ENCODE measurements at places on chromosomes 5 and 9.

DNA sequence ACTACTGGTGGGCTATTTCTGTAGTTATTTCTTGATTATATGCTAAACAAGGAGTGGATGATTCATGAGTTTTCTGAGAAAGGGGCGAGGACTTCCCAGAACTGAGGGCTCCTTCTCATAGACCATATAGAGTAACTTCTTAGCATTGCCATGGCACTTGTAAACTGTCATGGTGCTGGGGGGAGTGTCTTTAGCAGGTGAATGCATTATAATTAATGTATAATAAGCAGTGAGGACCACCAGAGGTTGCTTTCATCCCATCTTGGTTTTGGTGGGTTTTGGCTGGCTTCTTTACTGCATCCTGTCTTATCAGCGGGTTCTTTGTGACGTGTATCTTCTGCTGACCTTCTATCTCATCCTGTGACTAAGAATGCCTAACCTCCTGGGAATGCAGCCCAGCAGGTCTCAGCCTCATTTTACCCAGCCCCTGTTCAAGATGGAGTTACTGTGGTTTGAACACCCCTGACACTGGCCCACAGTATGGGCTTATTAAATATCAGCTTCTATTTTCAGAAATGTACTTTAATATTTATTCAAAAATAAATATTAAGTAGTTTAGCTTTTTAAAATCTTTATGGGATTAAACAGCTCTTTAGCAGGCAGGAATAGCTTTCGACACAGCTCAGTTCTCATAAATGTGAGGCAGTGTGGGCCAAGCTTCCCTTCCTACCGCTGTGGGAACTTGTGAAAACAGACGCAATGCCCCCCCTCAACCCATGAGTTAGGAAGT lies 44.4 kb downstream of the GALNT12 start:
- no peak for DNase-seq

DNA sequence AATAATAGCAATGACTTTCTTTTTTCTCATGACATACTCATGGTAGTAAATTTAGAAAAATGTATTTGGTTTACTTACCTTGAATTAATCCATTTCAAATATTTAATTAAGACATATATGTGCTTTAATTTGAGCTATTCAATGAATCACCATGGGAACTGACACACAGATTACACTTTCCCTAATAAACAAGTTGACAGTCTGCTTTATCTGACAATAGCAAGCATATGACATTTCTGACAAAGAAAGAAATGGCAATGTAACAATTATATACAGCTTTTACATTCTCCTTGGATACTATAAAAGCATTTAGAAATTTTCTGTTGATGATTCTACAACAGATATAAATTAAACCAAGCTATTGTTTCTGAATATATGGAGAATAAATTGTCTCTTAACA lies 382.5 kb downstream of the CYLC2 start:
- no peak for DNase-seq

- DNase-seq = peak; percentile 13
Measured at GRCh38 chr5:14778792-14779070, 92.8 kb downstream of the ANKH start.

- DNase-seq = no peak
Measured at GRCh38 chr5:151477101-151477500, 29.7 kb downstream of the SLC36A1 start.

GRCh38 chr9:94780516-94780950 lies 54.0 kb downstream of the AOPEP start:
- DNase-seq = no peak

DNA sequence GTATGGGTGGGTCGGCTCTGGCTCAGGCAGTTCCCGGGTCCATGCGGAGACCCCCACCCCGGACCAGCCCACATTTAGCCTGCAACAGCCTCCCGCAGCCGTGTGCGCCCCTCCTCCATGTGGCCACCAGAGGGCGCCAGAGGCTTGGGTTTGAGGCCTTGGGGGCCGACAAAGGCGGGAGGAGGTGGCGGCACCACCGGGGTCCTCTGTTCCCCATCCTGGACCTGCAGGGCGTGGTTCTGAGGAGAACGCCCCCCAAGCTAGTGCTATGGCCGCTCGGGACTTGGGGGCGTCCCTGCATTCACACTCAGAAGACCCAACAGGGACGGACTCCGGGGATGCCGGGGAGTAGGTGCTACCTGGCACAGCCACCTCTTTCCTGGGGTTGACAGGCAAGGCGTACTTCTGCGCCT lies 16.5 kb downstream of the ASS1 start:
- peak; percentile 96 for DNase-seq

- no peak for DNase-seq
Measured at GRCh38 chr5:124176692-124177091, 569.7 kb downstream of the ZNF608 start.

GRCh38 chr9:110820381-110820780 lies 151.8 kb downstream of the MUSK start:
- DNase-seq = no peak

DNA sequence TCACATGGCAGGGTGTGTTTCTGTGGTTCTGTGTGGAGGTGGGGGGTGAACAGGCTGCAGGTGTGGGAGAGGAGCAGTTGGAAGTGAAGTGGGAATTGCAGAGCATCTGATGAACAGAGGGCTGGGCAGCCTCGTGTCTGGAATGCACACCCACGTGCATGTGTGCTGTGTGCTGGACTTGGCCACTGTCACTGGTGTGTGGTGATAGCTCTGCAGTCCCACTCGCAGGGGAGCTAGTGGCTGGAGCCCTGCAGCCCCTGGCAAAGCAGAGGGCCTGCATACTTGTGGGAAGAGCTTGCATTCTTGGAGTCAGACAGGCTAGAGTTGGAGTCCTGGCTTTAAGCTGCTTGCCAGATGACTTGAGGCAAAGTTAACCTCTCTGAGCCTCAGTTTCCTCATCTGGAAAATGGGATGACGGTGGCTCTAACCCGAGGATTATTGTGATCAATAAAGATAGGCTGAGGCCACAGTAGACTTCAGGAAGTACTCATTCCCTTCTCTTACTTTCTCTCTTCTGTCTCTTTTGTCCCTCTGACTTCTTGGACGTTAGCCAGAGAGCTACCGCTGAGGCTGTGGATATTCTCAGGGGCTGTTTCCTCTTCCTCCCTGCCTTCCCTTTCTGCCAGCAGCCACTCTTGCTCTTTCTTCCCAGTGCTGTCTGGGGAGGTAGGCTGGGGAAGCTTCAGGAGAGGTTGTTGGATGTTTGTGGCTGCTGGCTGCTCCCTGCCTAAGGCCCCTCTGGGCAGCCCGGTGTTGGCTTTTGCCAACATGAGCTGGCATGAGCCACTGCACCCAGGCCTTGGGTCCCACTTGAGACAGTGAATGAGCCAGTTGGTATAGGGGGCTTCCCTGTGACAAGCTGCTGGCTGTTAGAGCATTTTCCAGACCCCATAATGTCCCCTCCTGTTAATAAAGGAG lies 18.3 kb downstream of the PSAT1 start:
- DNase-seq = no peak

GRCh38 chr5:91095313-91095712 lies 287.8 kb downstream of the ARRDC3 start:
- DNase-seq = no peak

DNA sequence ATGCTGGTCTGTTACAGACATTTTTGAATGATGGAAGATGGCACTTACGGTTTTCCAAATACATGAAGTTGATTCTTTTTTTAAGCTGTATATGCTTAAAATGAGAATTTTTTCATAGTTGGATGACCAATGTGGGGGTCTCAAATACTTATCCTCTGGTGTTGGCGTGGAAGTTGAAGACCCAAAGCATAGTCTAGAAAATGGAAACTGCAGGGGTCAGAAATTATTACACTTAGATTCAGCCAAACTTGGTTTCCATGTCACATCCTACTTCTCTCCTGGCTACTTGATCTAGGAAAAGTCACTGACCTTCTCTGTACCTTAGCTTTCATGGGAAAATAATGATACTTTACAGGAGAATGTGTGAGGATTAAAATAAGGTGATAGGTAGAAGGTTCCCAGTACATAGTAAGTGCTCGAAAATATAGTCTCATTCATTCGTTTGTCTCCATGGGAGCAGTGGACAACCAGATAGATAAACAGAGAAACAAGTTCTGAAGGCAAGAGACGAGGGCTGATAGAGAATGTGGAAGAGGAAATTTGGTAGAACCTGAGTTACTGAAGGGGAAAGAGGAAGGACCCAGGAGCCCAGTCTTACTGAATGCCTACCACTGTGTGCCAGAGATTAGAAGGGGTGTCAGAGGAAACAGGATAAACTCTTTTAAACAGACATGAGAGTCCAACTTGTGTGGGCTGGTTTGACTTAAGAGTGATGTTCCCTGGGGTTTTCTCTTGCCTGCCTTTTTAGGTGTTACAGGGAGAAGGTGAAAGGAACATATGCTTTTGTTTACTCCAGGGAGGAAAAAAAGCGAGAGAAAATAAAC lies 560.3 kb upstream of the KLF4 start:
- DNase-seq = no peak

DNA sequence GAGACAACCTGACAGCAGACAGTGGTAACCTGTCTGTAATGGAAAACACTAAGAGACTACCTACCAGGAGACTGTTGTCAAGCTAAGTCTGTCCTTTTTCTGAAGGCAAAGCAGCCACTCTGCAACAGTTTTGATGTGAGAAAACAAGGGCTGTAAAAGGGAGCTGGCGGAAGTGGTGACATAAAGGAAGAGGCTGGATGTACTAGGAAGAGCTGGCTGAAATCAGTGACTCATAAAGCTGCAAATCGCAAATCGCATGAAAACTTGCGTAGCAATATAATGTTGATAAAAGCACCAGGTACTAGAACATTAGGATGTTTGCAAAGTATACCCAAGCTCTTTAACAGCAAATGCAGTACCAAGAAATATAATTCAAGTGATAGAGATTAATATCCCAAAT lies 1.4 kb downstream of the NSUN2 start:
- DNase-seq = no peak

GRCh38 chr5:169695919-169696490 lies 58.9 kb downstream of the DOCK2 start:
- DNase-seq = no peak

DNA sequence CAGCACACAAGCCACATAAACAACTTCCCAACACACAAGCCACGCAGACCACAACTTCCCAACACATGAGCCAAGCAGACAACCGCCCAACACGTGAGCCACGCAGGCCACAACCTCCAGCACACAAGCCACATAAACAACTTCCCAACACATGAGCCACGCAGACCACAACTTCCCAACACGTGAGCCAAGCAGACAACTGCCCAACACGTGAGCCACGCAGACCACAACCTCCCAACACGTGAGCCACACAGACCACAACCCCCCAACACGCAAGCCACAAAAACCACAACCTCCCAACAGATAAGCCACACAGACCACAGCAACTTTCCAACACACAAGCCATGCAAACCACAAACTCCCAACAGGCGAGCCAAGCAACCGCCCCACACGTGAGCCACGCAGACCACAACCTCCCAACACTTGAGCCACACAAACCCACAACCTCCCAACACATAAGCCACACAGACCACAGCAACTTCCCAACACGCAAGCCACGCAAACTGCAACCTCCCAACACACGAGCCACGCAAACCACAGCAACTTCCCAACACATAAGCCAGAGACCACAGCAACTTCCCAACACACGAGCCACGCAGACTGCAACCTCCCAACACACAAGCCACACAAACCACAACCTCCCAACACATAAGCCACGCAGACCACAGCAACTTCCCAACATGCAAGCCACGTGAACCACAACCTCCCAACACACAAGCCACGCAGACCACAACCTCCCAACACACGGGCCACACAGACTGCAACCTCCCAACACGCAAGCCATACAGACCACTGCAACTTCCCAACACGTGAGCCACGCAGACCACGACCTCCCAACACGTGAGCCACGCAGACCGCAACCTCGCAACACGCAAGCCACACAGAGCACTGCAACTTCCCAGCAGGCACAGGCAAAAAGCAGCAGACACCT lies 10.1 kb downstream of the BRD9 start:
- DNase-seq = no peak

- no peak for DNase-seq
Measured at GRCh38 chr5:64836190-64836755, 67.5 kb downstream of the CWC27 start.

DNA sequence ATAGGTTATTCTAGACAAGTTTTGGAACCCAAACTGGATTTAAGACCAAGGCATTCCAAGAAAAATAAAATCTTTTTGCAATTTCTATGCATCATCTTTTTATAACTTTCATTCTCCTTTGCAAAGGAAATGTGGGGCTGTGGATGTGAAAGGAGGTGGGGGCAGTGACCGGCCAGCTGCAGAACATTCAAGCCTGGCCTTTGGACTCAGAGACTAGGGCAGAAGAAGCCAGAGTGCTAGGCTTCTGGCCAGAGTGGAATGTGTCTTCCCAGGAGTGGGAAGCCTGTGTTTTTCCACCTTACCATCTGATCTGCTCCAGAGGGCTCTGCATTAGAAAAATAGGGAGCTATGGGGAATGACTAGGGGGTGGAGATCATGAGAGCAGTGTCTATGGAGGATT lies 148.5 kb downstream of the C9orf152 start:
- DNase-seq = no peak

DNA sequence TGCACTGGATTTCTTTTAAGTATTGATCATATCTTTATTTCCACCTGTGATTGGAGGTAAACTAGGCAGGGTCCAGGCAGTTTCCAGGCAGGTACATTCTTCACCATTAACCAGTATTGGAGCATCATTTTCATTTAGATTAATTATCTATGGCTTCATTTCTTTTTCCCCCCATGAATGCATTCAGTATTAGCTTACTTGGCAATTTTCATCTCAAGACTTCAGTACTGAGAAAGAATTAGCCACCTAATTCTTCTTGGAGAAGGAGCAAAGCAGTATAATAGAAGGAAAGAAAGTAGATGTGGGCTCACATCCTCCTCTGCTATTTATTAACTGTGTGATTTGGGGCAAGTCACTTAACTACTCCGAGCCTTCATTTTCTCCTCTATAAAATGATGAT lies 208.8 kb downstream of the RFK start:
- no peak for DNase-seq

GRCh38 chr9:17750269-17750668 lies 171.4 kb downstream of the SH3GL2 start:
- DNase-seq = no peak

GRCh38 chr5:13316176-13316575 lies 628.3 kb downstream of the DNAH5 start:
- no peak for DNase-seq

DNA sequence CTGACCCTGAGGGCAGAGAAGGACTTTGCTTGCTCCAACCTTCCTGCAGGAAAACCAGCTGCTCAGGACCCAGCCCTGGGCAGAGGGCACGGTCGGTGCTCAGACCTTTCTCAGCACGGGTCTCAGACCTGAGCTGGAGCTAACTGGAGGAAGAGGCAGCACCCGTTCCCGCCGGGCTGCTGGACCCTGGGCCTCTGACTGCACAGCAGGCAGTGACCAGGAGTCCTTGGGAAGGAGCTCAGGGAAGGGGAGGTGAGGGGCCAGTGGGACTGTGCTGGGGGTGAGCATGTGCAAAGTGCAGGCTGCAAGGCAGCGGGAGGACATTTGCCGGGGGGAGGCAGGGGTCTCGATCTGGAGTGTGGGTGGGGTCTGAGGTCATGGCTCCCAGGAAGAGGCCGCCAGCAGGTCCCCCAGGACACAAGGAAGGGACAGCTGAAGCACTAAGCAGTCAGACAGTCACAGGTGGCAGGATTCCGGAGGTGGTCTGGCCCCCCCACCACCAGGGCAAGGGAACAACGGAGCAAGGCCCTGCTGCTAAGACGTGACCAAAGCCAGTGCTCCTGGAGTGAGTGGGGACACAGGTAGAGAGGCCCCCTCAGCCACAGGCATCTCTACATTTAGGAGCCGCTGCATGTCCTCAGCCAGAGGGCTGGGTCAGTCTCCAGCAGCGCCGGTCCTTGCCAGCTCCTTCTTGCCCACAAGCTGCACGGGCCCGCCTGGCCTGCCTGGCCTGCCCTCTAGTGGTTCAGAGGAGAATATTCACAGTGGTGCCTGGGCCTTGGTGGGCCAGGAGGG lies 4.8 kb upstream of the DPM2 start:
- DNase-seq = peak; percentile 83

Data from H1 (cell line).